ENCODE measurements at places on chromosomes 11 and 22.

DNA sequence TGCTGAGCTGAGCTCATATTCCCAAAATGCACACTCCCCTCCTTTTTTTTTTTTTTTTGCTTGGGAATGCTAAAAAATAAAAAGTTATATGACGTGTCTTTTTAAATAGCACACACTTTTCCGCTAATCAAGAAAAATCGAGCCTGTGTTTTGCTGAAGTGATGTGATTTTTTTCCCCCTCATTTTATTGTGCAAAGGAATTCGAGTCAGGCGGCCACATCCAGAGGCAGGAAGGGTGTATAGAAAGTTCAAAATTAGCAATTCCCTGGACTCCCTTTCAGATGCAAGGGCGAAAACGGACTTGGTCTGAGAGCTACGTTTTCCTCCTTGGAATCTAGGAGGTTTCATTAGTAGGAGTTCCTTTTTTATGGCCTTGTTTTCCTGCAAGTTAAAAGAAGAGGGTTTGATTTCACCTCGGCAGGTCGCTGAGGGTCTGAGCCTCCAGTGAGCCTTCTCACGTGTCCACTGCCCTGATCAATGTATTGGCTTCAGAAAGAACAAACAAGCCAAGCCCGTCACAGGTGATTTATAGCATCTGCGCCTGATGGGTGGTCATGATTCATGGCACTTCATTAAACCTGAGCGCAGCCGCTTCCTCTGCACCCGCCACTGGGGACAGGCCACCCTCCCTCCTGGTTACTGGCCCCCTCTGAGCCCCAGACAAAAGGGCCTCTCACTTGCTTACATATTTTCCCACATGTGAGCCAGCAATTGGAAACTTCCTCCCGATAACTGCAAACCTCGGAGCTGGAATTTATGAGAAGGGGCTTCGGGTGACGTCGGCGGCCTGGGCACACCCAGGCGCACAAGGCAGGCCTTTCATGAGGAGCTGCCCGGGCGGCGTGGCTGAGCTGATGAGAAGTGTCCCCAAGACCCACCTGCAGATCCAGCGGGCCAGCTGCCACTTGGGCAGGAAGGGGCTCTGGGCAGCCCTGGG lies 64.4 kb upstream of the LINC01488 start:
- peak; percentile 32 for DNase-seq

- no peak for DNase-seq
Measured at GRCh38 chr11:29352273-29352795, 664.5 kb downstream of the KCNA4 start.

- DNase-seq = no peak
Measured at GRCh38 chr11:119509969-119510401, 87.0 kb upstream of the THY1 start.

DNA sequence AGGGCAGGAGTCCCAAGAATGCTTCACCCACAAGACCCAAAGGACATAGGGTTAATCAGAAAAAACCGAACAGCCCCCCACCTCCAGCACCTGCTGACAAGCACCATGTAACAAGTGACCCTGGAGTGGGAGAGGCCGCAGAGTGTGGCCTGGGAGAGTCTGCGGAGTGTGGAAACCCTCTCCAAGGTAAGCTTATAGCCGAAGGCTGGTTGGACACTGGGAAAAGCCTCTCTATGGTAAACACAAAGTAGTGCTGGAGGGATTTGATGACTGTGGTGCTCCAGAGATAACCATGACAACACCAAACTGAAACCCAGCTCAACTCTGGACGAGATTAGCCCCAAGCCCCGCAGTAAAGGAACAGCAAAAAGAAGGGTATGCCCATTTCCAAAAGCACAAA lies 19.2 kb downstream of the ASCL2 start:
- DNase-seq = peak; percentile 57

DNA sequence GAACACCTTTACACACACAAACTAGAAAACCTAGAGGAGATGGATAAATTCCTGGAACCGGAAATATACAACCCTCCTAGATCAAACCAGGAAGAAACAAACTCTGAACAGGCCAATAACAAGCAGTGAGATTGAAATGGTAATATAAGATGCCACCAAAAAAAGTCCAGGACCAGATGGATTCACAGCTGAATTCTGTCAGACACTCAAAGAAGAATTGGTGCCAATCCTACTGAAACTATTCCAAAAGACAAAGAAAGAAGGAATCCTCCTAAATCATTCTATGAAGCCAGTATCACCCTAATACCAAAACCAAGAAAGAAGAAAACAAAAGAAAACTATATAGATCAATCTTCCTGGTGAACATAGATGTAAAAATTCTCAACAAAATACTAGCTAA lies 33.9 kb downstream of the PIWIL3 start:
- no peak for DNase-seq

GRCh38 chr22:19851291-19852176 lies 3.1 kb downstream of the GNB1L start:
- no peak for DNase-seq

- peak; percentile 42 for DNase-seq
Measured at GRCh38 chr22:37088108-37088605, 21.4 kb downstream of the TMPRSS6 start.

DNA sequence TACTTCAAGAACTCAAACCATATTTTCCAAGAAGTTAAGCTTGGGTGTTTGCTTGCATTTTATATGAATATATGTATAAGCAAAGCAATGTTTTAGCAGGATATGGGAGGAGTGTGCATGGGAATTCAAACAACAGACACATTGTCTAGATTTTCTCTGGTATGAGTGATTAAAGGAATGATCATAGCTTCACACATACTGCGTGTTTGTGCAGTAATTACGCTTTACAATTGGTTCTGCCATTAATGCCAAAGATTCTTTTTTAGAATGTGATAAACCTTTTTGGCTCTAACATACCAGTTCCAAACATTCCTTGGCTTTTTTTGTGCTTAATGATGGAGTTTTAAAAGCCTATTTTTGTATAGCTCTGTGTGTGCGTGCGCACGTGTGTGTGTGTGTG lies 54.0 kb downstream of the CCDC34 start:
- no peak for DNase-seq

DNA sequence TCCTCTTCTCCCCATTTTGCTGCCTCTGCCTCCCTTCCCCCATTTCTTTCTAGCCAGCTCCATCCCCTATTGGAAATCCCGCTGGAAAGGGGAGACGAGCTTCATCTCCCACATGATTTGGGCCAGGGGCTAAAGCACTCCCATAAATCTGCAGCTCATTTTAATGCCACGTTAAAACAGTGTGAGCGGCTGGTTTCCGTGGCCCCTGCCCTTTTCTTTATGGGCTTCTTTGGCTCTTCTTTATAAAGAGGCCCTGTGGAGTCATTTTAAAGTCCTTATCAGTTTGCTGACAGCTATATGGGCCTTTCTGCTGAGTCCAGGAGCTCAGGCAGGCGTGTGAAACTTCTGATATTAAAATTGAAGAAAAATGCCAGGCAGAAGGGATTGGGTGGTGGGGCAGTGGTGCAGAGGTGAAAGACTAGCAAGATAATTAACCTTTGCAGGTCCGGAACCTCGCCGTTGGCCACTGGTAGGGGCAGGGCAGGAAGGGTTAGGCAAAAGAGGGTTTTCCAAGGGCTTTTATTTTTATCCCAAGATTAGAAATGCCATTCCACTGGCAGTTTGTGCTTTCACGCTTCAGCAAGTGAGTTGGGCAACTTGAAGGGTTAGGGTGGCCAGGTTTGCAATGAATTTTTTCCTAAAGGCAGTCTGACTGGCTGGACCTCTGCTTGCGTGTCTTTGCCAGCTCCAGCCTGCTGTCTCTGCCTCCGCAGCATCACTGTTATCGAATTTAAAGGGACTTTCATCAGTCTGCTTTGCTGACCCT lies 44.3 kb downstream of the EXT2 start:
- DNase-seq = peak; percentile 51

DNA sequence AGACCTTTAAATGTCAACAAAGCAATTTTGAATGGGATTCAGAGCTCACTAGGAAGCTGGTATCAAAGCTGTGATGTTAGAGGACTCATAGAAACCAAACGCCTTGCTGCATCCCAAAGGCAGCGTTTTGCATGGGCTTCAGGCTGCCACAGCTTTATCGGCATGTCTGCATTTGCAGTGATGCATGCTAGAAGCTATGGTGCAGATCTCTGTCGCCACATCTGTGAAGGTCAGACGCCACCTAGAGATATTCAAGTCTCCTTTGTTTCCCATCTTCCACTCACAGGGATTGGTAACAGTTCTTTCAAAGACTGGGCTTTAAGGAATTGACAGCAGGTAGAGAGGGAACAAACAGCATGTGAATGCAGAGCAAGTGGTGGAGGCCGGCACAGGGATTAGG lies 47.8 kb downstream of the NTM start:
- no peak for DNase-seq

GRCh38 chr22:47421846-47422245 lies 659.4 kb downstream of the TBC1D22A start:
- no peak for DNase-seq

- DNase-seq = no peak
Measured at GRCh38 chr11:10080138-10080537, 213.9 kb downstream of the SBF2 start.

DNA sequence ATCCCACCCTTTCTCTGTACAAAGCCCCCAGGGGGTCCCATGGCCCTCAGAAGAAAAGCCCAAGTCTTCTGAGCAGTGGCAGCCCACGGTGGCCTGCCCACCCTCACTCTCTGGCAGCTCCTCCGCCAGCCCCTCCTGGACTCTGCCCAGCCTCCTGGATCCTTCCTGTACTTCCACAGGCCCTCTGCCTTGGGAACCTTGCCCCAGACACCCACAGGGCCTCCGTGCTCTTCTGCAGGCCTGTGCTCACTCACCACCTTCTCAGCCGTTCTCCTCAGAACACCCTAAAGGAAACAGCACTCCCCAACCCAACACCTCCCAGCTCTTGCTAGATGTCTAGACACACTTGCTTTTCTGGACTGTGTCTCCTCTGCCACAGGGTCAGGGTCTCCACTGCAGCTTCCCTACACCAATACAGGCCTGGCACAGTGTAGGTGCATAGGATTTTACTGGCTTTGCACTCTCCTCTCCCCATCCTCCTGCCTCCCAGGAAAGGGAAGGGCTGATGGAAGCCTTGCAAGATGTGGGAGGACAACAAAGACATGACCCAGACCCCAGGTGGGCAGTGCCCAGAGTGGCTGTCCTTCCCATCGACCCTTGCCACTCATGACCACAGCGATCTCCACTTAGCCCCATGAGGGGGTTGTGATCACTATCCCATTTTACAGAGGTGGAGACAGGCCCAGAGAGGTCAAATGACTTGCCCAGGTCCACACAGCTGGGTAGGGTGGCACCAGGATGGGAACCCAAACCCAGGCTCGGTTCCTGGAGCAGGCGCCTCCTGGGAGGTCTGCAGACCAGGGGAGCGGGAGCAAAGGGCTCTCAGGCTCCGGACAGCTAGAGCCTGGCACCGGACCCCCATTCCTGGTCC lies 2.0 kb downstream of the SCARF2 start:
- DNase-seq = no peak

DNA sequence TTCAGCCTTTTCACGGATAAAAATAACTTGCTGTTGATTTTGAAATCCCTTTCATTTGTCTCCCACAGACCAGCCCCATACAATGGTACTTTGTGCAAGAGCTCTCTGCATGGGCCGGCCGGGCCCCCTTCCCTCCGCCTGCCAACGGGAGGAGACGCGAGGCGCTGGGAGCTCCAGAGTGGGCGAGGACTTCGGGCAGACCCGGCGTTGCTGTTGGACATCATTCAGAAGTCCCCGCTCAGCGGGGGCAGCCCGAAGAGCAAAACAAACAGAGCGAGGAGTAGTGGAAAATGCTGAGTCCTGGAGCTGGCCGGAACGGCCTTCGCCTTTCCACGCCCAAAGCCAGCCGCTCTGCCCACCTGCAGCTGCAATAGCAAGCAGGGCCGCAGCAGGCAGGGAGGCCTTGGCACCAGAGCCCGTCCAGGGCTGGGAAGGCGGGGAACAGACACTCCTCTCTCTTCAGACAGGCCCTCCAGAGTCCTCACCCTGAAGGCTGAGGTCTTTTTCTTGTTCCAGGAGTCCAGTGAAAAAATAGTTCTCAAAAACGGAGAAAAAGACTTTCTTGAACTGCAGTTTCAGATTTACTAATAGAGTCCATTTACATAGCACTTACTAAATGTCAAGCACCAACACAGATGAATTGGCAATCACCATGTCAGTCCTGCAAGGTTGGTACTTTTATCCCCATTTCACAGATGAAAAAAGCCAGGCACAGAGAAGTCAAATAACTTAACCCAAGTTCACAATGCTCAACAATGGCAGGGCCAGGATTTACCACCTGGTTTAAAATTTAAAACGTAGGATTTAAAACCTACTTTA lies 135.5 kb downstream of the ETS1 start:
- DNase-seq = no peak

Measured in ELF-1 (cell line).